ENCODE measurements at places on chromosomes 7 and 10.

DNA sequence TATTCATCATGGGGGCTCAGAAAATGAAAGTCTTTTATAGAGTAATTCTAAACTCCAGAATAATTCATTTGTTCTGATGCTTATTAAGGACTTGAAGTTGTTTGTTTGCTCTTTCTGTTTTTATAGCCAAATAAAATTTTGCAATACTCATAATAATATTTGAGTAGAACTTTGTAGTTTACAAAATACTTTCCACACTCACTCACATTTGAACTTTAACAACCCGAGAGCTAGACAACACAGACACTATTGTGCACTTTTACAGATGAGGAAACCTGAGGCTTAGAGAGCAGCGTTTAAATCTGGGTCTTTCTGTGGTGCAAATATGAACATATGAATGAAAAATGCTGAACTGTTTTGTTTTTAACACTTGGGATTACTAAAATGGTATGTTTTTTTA, 126.8 kb downstream of the KAT6B start:
- no peak for DNase-seq

GRCh38 chr7:108189733-108190388, 59.7 kb upstream of the LAMB4 start:
- DNase-seq, result no peak

- no peak for DNase-seq
These were observed 3.7 kb upstream of the CXCL12 start for GRCh38 chr10:44388641-44389040.

DNA sequence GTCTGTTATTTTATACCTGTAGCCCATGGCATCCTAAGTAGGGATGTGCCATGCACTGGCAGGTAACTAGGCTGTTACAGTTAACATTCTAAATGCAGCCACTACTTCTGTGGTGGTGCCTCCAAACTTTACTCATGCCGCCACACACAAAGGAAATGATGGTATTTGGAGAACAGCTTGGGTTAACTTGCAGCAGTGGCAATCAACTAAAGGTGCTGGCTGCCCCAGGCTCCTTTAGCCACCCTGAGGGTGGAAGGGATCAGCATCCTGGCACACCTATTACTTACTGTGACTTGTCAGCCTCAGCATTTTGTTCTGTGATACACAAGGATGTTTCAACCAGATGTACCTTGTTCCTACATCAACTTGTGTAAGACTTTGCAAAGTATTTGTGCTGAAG, 221.8 kb upstream of the PPP1R3A start:
- DNase-seq, result no peak

DNA sequence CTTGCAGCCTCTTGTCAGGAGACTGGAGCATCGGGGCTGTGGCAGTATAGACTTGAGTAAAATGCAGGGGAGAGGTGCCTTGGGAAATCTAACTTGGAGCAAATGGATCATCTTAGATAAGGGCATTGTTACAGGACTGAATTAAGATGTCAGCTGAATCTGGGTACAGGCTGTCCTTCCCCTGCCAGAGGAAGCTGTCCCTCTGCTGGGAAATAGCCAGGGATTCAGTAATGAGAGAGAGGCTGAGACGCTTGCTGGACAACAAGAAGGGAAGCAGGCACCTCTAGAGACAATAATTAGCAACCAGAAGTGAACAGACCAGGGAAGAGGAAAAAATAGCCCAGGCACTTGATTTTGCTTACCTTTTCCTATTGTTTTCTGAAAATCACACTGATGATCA, 20.7 kb upstream of the RAPGEF5 start:
- DNase-seq, result peak; percentile 59

DNA sequence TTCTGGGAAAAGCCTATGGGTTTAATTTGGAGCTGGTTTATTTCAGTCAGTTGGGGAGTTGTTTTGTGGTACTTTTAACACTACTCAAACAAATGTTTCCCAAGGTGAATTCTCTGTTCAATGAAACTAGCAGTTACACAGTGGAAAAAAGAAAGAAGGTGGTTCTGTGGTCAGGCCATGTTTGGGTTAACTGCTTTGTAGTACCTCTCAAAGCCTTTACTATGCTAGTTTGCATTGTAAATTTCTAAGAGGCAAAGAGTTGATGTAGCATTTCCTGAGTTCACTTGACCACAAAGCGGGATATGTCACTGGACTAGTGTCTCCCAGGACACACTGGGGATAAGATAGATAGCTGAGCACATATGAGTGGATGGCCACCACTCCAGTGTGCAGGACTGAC, 145.4 kb downstream of the KIF20B start:
- DNase-seq, result no peak

GRCh38 chr7:81873559-81873958, 103.7 kb upstream of the HGF start:
- DNase-seq, result no peak

DNA sequence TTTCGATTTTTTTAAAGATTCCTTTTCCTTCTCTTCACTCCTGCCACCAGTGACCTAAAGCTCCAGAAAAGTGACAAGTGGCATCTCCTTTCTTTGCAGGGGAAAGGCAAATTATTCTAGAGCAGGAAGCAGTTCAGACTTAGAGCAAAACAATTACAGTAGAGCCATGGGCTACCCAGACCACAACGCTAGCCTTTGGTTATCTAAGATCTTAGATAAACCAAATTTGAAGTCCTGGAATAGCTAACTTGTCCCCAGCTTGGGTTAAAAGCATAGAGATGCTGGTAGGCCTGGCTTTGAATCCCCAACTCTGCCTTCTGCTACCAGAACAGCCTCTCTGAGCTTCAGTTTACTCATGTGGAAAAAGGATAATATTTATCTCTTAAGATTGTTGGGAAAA, 38.4 kb downstream of the LGI1 start:
- DNase-seq, result no peak

GRCh38 chr10:120180160-120180559, 276.9 kb upstream of the PLPP4 start:
- no peak for DNase-seq

DNA sequence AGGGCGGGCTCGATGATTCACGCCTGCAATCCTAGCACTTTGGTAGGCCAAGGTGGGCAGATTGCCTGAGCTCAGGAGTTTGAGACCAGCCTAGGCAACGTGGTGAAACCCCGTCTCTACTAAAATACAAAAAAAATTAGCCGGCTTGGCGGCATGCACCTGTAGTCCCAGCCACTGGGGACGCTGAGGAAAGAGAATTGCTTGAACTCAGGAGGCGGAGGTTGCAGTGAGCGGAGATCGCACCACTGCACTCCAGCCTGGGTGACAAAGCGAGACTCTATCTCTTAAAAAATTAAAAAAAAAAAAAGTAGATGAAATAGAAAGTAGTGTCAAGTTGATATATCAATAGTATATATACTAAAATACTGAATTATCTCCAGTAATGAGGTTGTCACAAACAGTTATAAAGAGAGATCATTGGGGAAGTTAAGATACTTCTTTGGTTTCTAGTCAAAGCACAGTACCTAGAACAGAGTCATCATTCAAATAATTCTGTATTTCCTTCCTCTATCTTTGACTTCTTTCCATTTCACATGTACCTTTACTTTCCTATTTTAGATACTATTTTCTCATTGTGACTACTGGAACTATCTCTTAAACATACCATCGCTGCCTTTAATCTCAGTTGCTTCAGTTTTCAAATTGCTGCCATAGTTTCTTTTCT, 491.7 kb downstream of the GRM8 start:
- no peak for DNase-seq

- peak; percentile 25 for DNase-seq
These were observed 15.6 kb downstream of the ATG9B start for GRCh38 chr7:151008511-151009323.
